ENCODE measurements at places on chromosomes 2 and 18.

DNA sequence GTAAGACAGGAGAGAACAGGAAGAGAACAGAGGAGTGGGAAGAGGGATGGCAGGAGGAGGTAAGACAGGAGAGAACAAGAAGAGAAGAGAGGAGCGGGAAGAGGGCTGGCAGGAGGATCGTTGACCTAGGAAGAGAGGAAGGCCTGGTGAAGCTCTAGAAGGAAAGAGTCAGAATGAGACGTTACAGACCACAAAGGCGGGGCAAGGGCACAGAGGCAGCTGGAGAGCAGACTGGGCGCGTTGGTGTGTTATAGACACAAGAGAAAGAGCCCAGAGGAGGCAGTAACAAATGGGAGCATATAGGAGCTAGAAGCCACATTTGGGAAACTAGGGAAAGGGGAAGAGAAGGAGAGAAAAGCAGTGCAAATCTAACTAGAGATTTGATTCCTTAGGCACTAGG lies 26.6 kb downstream of the PTRHD1 start:
- DNase-seq: no peak

DNA sequence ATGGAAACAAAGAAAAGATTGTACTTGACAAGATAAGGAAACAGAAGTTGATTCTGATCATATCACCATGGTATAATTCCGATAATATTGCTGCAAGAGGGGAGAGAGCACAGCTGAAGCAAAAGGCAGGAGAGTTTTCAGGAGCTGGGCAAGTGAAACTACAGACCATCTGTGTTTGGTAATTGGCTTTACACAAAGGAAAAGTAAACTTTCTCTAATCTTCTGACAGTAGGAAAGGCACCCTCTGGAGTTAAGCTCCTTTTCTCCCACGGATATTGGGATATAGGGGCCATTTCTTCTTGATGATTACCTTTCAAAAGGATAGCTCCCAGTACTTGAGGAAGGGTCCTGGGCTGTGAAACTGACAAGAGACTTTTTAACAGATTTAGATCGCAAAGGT lies 29.9 kb upstream of the REG3A start:
- DNase-seq: no peak

DNA sequence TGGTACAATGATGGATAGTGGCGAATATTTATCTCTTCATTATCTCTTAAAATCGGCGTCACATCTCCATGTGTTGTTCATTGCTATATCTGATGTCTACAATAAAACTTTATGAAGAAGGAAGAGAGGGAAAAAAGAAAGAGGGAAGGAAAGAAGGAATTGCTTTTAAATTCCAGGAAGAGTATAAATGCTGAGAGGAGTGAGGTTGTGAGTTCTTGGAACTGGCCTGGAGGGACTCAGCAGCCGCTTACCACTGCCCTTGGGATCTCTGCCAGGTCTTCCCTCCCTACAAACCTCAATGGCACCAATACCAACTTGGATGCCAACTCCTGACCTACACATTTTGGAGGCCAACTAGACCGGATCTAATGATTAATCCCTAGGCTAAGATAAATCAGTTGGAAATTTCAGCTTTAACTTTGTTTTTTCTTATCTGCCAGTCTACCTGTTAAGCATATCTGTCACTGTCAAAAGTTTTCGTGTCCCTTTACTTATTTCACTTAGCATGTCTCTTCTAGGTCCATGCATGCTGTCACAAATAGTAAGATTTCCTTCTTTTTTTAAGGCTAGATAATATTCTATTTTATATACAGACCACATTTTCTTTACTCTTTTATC lies 9.8 kb downstream of the SCN9A start:
- DNase-seq: no peak

- no peak for DNase-seq
Measured at GRCh38 chr2:67991456-67991855, 71.3 kb downstream of the C1D start.

GRCh38 chr2:1014802-1015201 lies 64.2 kb downstream of the SNTG2 start:
- DNase-seq: no peak

GRCh38 chr18:78996741-78997490 lies 17.3 kb downstream of the SALL3 start:
- no peak for DNase-seq

DNA sequence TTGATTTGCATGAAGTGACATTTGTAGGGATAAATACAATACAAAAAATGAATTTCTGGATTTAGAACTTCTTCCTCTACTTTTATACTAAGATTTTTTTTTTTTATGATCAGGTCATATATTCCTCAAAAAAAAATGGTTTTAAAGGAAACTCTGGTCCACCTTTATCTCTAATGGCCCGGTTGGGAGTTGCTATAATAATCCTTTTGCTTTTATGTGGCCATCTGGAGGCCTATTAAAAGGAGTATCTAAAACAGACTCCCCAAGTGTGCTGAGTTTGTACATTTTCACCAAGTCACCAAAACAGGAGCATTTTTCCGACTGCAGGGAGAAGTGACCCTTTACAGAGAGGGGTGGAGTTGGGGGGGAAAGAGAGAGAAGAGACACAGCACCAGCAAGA lies 329.2 kb upstream of the FIGN start:
- no peak for DNase-seq
